ENCODE measurements at places on chromosomes 13 and 19. TPM values are rescaled to one million over a fixed set of nuclear protein-coding genes. Genes with fewer than 3 reads are reported as not detected.

The ATXN8OS gene
- not detected for total RNA-seq

The TBXA2R gene
- 0.44 TPM for total RNA-seq

The MBD3L2 gene
- not detected for total RNA-seq

The GARIN5A gene
- total RNA-seq: 3.9 TPM

The SIGLEC10 gene
- total RNA-seq: 1.2 TPM

The C13orf46 gene
- 0.34 TPM for total RNA-seq

The ZNF229 gene
- total RNA-seq: 0.89 TPM

The EFNA2 gene
- total RNA-seq: not detected

The LAIR1 gene
- total RNA-seq: 1.9 TPM
